ENCODE measurements at places on chromosomes 7 and 10.

GRCh38 chr7:53111031-53111430, 75.6 kb downstream of the POM121L12 start:
- DNase-seq, result no peak

- DNase-seq, result no peak
Measured at GRCh38 chr10:113762083-113762482, 10.6 kb downstream of the PLEKHS1 start.

DNA sequence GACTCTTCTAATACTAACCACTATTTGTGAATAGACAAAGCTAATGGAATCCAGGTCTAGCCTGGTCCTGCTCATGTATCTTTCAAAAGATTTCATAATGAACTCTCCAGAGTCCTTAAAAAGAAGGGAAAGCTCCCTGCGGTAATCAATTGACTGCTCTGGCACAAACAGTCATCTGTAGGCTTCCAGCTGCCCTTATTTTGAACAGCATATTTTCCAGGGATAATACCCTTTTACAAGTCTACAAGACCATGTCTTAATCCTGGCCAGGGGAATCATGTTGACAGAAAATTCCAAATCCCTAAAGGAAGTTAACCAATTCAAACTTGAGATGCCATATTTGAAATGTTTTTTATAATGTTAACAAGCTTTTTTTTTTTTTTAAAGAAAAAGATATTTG, 34.6 kb downstream of the ADAM12 start:
- DNase-seq, result no peak

DNA sequence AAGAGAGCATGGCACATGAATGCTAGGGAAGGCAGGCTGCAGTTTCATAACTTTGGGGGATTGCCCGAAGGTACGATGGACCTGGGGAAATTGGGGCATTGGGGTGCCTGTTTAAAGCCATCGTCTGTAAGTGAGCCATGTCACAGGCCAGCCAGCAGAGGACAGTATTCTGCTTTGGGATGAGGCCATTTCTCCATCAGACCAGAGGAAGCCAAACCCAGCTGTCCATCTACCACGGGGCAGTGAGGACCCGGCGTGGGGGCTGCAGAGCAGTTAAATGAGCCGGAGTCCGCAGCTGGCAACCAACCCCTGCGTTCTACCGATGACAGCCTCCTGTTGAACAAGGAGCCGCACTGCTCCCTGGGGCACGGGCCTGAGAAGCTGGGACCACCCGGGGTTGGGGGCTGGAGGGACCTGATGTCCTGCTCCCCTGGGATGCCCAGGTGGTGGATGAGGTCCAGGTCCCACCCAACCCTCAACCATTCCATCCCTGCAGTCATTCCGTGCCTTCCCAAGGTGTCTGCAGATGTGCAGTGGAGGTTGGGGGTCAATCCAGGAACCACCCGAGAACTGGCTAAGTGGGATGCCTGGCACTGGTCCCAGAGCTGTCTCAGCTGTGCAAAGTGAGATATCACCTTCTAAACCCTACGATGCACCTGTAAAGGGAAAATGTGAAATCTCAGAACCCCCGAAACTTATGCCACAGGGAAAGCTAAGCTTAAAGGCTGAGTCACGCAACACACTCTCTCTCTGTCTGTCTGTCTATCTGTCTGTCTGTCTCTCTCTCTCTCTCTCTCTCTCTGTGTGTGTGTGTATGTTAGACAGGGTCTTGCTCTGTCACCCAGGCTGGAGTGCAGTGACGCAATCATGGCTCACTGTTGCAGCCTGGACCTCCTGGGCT, 12.1 kb upstream of the RHBDD2 start:
- DNase-seq, result peak; percentile 57

DNA sequence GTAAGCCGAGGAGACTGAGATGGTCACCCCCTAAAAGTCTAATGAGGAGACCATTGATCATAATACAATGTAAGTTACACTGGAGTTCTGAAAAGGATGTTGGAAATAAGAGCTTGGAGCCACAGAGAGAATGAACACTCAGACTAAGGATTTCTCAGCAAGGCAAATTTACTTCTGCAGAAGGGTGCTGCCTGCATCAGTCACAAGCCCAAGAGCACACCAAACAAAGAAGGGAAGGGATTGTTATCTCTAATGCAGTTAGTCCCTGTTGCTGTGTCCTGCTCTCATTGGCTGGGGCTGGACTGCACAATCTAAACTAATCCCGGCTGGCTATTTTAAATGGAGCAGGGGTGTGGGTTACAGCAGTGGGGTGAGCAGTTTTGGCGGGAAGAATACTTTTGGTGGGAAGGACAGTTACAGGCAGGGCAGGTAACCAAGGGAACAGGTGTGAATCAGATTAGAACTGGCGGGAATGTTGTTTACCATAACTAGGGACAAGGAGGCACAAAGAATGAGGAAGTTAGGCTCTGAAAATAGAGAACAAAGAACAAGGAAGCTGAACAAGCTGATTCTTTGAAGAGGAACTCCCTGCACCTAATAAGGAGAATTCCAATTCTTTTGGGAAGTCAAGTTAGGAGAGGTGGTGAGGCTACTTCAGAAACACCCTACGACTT, 30.3 kb upstream of the TRIM24 start:
- no peak for DNase-seq

DNA sequence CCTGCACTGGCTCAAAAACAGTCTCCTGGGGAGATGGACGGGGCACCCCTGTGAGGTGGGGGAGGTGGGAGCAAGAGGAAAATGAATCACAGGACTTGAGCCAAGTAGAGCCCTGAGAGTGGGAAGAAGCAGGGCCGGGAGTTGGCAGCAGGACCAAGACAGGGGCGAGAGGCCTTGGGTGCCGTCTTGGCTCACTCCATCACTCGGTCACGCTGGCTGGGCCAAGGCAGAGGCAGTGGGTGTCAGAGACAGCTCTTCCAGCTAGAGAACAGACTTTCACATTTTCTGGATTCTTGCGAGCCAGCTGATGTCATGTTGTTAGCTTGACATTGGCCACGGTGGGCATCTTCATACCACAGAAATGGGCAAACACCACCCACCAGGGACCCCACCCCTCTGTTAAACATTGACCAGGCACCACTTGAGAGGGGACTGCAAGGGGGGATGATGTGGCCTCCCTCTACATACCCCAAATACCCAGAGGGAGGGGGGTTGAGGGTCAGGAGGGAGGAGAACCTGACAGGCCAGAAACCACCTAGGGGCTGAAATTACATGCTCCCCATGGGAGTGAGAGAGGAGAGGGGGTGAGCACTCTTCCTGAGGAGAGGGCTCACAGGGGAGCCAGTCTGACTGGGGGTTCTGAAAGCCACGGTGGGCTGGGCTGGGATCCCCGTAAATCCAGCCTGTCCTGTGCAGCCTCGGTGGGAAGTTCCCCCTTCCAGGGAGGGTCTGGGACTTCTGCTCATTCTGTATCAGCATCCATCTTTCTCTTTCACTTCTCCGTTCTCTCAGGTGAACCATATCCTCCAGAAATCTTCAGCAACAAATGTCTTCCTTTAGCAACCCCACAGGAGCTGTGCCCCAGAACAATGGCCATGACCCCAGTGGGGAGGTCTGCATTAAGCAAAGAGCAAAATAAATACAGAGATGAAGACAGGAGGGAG, 19.6 kb downstream of the CAMK2B start:
- DNase-seq, result no peak

DNA sequence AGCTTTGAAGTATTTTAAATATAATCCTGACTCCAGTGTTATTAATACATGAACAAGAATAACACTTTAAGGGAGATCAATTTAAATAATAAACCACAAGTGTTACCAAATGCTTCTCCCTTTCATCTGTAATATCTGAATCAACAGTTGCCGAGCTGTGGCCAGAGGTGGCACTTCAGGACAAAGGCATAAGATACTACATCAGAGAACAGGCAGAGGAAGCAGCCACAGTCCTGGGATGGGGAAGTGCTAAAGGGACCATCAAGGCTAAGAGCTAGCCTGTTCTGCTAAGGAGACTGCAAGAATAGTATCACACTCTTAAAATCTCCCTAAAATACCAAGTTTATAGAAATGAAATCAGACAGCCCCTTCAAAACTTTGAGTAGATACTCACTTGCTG, 378.2 kb upstream of the PRKCQ start:
- no peak for DNase-seq

DNA sequence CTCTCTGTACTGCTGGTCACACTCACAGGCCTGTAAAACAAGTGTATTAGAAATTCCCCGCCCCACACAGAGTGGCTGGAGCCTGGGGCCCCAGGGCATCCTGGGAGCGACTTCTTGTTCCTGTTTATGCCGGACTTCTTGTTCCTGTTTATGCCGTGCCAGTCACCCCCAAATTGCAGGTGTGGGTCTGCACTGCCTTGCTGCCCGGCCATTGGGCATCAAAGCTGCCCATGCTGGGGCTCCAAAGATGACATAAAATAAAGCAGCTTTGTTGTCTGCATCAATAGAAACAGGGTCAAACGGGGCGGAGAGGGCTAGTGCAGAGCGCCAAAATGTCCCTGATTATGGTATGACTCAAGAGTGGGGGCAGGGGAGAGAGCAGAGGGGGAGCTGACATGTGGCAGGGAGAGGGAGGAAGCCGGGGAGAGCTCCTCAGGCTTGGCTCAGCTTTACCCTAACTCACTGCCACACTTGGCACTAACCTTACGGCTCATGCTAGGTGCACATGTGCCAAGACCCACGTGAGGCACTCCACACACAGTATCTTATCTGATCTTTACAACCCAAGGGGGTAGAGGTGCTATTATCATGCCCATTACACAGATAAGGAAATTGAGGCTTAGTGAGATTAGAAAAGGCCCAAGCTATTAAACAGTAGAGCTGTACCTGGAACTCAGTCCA, 98.4 kb downstream of the PIP4K2A start:
- DNase-seq, result peak; percentile 48

GRCh38 chr10:132942101-132943057, at the start of gene CFAP46:
TSS of gene CFAP46 (minus strand) at chr10:132942570. CDS start at chr10:132942484, 86 bp downstream.
- DNase-seq, result no peak

DNA sequence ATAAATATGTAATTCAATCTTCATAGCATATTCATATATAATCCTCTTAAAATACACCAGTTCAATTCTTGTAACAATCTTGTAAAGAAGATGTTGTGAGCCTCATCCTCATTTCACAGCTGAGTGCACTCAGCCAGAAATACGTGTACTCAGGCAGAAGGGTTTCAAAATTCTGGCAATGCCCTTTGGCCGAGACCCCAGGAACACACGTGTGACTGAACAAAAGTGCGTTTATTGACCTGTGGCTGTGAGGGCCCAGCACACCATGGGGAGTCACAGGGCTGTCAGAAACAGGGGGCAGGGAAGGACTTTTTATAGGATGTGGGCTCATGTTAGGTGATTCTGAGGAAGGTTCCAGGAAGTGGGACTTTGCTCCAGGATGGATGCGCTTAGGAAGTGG, 21.5 kb downstream of the GIMAP8 start:
- DNase-seq, result no peak

DNA sequence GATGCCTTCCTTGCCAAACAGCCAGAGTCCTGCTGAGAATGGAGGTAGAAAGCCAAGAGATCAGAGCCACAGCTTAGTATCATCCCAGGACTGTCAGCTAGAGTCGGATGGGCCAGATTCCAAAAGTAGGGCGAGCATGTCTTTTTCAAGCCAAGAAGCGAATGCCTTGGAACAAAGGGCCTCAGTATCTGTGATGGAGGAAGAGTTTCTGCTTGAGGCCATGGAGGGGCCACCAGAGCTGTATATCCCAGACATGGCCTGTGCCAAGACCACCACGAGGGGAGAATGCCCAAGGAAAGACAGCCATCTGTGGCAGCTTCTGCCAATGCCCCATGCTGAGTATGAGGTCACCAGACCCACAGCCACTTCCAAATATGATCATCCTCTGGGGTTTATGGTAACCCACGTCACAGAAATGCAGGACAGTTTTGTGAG, 44.3 kb upstream of the PPP1R17 start:
- DNase-seq, result no peak

DNA sequence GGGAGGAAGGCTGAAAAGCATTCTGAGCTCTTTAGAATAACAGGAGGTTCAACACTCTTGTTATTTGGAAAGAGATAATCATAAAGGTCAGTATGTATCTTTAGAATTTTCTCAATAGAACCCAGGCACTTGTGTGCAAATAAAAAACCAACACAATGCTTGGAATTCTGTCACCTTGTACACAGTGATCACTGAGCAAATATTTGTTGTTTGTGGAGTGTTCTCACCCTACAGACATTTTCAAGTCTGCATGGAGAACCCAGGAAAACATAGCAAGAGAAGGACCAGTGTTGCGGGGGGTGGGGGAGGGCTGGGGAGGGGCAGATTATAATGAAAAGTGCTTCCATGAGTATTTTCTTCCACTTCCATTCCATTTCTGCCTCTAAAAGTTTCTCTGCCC, 87.4 kb downstream of the FAM107B start:
- no peak for DNase-seq

- peak; percentile 51 for DNase-seq
Measured at GRCh38 chr7:26667514-26668133, 196.8 kb downstream of the SKAP2 start.

DNA sequence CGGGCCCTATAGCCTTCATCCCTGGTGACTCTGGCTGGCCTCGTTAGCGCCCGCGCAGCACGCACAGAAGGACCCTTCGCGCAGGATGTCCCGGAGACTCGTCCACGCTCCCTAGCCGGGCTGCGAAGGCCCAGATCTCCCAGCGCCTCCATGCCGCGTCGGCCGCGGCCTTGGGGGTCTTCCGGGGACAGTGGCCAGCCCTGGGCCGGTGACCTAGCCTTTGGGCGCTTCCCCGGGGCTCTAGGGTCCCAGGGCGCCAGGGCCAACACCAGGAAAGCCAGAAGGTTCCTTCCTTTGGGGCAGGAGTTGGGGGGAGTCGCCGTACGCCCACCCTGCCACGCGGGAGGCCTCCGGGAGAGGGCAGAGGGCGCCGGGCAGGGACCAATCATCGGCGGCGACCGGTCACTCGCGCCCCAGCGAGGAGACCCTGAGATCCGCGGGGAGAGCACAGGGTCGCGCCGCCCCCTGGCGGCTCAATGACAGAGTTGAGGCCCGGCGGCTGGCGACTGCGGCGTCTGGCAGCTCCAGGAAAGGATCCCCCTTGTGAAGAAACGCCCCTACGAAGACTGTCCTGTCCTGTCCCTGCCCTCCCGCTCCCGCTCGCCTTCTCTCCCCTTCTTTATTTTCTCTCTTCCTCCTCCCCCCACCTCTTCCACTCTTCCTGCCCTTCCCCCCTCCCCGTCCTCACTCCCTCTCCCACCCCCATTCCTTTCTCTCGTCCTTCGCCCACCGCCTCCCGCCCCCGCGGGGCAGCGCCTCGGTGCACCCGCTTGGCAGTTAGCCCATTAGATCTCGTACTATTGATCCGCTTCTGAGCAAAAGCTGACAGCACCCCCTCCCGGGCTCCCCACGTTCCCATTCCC, 62.3 kb upstream of the LBX1 start:
- peak; percentile 14 for DNase-seq

DNA sequence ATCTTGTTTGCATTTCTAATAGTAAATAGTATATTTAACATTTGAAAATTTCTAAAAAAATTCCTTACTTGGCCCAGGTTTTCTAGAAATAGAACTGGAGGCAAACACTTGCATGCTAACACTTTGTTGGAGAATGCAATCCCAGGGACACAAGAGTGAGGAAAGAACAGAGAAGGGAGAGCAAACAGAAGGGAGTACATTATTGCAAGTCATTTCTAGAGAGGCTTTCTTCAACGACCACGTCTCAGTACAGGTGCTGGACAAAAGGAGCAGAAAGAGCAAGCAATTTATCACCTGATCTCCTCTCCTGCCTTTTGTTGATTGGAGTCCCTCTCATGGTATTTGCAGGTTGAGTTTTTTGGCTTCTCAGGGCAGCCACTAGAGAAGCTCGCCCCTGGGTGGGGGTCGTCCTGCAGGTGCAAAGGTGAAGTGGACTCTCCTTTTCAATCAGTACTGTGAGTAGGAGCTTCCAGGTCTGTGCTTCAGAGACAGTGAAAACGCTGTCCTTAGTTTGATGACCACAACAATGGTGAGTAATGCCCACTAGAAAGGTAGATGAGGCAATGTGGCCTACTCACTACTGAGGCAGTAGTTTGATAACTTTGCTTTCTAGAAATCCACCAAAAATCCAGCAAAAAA, 5.2 kb downstream of the CPED1 start:
- DNase-seq, result no peak

Data from hematopoietic multipotent progenitor cell treated with erythropoietin and hydrocortisone succinate and interleukin-3 and kit ligand, for 15 days (in vitro differentiated cells).